ENCODE measurements at places on chromosomes 12 and 14.

DNA sequence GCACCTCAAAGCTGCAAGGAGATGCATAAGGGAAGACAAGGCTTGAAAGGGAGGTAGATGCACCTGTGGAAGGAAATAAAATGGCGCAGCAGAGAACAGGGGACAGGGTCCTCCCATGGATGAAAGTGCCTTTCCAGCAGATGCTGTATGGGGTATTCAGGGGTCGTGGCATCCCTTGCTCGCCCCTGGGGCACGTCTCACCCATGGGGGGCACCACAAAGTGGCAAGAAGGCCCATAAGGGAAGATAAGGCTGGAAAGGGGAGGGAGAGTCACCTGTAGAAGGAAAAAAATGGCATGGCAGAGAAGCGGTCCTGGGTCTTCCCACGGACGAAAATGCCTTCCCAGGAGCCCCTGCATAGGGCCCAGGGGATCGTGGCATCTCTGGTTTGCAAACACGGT is 265.1 kb downstream of the ALG10 start:
- DNase-seq = no peak

GRCh38 chr12:90695415-90695814 is 259.6 kb downstream of the CCER1 start:
- DNase-seq = no peak

DNA sequence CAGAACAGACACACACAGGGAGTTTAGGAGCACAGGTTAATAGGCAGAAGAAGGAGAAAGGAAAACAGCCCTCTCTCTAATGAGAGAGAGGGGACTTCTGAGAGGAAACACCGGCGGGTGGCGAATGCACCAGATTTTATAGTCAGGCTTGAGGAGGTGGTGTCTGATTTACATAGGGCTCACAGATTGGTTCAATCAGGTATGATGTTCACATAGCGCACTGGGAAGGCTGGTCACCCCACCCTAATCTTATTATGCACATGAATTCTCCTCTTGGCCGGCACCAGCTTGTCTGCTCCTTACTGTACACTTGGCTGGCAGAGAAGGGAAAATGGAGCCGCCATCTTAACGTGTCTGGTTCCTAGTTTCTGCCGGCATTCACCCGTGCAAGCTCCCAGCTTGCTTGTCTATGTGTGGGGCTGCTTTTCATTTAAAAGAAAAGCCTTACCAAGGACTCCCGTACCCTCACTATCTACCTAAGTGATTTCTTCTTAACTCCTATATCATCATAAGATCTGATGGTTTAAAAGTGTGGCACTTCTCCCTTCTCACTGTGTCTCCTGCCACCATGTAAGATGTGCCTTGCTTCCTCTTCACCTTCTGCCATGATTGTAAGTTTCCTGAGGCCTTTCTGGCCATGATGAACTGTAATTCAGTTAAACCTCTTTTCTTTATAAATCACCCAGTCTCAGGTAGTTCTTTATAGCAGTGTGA is 15.1 kb downstream of the BCAT1 start:
- DNase-seq = no peak

DNA sequence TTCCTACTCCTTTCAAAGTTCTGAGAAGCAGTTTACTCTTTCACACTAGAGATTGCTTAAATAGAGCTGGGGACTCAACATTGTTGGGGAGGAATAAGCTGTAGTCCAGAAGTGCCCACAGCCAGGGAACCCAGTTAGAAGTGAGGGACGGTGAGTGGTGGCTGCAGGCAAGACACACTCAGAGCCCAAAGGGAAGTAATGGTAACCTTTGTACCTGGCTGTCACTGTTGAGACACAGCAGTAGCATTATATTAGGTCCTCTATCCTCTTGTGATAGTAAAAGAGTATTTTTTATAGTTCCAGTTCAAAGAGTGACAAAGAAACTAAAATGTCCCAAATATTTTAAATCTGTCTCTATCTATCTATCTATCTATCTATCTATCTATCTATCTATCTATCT is 263.3 kb downstream of the TTC6 start:
- DNase-seq = no peak

- no peak for DNase-seq
Measured at GRCh38 chr12:107330831-107331431, 237.6 kb upstream of the CRY1 start.

DNA sequence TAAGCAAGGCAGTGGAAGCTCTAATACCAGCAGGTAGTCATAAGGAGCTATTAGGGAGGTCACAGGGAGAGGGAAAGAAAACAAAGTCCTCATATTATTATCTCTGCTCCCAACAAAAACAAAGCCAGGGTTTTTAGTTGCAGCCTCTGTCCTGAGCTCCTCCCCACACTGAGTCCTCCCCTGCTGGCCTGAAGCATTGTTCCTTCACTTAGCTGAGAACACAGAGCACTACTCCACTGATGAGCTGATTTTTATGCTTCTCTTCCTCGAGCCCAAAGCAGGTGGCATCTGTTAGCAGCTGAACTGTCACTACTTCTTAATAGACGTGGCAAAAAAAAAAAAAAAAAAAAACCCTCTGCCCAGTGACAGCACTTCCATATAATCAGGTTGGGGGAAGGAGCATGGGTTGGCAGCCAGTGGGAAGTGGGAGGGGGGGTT is 10.5 kb upstream of the STAC3 start:
- DNase-seq = no peak

DNA sequence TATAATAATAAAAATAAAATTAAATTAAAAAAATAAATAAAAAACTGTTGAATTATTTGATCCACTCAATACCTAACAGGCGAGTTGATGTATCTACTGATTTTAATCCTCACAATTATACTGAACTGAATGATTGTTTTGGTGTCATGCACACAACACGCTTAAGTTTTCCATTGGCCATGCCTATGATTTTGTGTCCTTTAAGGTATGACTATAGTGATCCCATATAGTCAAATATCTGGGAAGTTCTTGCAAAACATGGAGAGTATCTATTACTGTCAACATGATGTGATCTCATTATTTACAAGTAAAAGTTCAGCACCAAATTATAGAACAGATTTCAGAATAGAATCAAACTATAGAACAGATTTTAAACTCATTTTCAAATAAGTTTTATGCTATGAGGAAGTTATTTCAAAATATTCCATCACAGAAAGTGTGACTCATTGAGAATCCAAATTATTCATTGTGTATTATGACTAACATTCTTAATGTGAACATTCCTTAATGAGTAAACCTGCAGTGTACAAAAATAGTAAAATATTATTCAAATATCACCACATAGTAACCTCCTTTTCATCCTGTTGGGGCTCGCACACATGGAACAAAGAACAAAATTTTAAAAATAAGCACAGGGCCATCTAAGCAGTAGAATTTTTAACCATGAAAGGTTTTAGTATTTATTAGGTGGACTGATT is 190.4 kb downstream of the SLC25A21 start:
- no peak for DNase-seq

GRCh38 chr12:65695113-65695865 is 129.0 kb upstream of the HMGA2 start:
- no peak for DNase-seq
